ENCODE measurements at places on chromosomes 12 and 14. TPM values are rescaled to one million over a fixed set of nuclear protein-coding genes. Genes with fewer than 3 reads are reported as not detected.

Gene HOXC5
- 0.57 TPM for total RNA-seq

Gene PRB2
- total RNA-seq, result not detected

DNA sequence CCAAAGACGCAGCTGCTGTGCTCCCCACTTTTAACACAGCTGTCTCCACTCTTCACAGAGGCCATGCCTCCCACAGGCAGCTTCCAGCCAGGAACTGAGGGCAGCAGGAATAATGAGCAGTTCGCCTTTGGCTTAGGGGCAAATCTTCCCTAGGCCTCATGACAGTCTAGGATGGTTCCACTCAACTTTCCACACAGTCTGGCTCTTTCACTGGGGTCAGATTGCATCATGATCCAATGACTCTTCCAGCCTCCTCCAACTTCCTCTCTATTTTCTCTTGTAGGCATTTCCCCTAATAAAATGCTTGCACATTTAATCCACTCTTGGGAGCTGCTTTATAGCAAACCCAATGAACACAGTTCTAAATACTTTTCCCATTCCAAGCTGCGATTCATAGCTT lies 271.6 kb upstream of the ATP2B1 start:
- no peak for DNase-seq

- no peak for DNase-seq
Measured at GRCh38 chr12:102478405-102479098, 1.8 kb downstream of the IGF1 start.

Gene HOXC13
- total RNA-seq, result 7.5 TPM
